Epithelial cell of proximal tubule (primary cell): ENCODE measurements at places on chromosomes 1 and 21.
A peak's percentile ranks its signal among the peaks of the same experiment; 100 is the strongest.

DNA sequence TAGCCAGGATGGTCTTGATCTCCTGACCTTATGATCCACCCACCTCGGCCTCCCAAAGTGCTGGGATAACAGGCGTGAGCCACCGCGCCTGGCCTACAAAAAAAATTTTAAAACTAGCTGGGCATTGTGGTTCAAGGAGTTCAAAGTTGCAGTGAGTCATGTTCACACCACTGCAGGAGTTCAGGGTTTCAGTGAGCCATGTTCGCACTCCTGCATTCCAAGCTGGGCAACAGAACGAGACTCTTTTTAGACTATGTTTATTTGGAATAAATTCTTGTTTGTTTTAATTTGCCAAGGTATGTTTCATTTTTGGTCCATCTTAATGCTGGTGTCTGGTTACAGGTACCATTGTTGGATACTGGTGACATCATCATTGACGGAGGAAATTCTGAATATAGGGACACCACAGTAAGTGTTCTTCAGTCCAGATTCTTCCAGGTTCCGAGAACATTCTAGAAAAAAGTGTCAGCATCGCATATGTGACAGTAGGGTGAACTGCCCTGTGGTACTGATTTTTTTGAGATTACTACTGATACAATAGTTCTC, 3.9 kb downstream of the PGD start:
- DNase-seq = no peak

DNA sequence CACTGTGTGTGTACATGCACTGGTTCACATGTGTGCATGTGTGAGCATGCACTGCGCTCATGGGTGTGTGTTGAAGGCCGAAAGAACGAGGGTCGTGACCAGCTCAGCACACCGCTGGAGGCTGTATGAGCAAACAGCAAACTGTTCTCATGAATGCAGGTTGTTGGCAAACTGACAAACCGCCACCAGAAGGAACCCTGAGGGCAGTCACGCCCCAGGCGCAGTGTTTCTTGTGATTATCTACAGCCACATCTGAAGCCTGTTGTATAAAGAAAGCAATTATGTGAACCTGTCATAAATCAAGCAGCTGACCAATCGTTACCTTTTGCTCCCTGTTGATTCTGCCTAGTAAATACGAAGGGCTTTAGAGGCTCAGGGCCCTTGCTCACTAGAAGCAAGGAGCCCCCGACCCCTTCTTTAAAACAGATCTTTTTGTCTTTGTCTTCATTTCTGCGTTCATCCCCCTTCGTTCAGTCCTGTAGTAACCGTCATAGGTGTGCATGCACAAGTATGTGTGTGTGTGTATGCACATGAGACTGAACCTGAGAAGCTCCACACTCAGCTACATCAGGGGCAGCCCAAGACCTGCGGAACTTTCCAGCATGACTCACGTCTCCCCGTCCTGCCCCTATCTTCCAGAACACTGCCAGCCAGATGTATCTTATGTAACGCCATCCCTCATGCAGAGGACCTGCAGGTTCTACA, 16.8 kb upstream of the RIPK4 start:
- DNase-seq = no peak

GRCh38 chr1:153434746-153435455, 18.6 kb downstream of the S100A7A start:
- no peak for DNase-seq

DNA sequence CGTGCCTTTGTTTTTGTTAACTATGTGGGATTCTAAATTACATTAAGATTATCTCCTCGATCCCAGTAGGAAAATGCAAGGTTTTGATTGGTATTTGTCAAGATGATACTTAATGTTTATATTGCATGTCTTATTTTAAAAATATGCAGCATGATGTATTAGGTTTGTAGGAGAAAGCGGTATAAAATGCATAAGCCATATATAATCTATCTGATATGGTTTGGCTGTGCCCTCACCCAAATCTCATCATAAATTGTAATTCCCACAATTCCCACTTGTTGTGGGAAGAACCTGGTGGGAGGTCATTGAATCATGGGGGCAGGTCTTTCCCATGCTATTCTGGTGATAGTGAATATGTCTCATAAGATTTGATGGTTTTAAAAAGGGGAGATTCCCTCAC, 198.1 kb upstream of the NCAM2 start:
- DNase-seq = no peak

GRCh38 chr1:42933060-42933586, 25.5 kb downstream of the SLC2A1 start:
- DNase-seq = no peak

DNA sequence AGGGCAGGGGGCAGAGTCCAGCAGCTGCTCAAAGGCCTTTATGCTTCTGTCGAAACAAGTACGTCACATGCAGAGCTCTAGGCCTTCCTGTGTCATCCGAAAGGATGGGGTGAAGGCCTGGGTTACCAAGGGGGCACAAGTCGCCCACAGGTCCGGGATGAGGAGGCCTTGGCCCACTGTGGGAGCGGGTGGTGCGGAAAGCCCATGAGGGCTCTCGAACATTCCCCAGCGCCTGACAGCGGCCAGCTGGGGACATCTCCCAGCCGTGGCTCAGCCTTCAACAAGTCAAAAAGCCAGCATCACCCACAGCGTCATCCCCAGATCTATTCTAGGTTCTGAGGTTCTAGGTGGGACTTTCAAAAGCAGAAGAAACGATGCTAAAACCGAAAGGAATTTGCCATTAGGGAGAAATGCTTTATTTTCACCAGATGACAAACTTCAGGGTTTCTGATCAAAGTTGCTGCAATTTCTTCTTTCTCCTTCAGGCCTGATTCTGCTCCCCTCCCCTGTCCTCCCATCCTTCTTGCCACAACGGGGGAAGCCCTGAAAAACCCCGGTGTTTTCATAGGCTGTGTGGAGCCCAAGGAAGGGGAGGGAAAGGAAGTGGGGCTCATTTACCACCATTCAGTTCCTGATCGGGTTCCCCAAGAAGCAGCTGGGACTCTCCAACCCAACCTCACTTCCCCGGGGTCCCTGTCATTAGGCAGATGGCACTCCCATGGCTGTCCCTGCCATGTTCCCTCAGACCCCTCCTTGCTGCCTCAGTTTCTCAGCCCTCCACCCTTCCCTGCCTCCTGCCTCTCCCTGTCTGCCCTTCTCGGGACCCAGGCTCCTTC, 17.6 kb downstream of the GPR137B start:
- DNase-seq = no peak

DNA sequence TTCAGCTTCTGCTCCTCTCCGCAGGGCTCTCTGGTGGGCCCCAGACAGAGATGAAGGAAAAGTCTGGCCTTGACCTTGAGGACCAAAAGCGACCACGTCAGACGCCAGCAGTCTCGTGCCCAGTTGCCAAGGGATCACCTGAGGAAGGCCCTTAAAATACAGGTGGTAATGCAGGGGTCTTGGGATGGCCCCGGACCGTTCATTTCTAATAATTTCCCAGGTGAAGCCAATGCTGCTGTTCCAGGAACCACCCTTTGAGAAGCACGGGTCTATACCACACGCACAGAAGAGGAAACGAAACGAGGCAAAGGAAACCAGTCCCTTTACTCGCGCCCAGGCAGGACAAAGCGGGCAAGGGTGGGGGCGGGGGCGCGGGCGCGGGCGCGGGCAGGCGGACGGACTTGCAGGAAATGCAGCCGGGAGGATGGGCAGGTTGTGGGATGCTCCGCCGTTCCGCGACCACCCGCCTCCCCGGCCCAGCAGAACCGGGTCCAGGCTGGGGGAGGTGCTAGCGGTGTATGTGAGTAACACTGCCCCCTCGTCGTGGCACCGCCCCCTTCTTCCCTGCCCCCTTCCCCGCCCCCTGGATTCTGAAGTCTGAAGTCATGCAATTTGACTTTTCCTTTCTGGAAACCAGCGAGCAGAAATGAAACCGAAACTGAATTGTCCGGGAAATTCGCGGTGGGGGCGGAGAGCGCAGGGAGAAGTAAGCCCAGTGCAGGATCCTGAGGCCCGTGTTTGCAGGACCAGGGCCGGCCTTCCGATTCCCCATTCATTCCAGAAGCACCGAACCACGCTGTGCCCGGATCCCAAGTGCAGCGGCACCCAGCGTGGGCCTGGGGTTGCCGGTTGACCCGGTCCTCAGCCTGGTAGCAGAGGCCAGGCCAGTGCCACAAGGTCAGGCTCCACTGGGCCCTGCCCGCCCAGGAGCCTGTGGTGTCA, 5.8 kb upstream of the MX1 start:
- no peak for DNase-seq

- DNase-seq = no peak
These were observed 45.5 kb downstream of the TOR3A start for GRCh38 chr1:179127163-179127895.

- DNase-seq = peak; percentile 26
These were observed 252.9 kb upstream of the NR5A2 start for GRCh38 chr1:199774433-199775089.

- no peak for DNase-seq
These were observed 131.5 kb downstream of the KCNJ6 start for GRCh38 chr21:37784591-37785318.

DNA sequence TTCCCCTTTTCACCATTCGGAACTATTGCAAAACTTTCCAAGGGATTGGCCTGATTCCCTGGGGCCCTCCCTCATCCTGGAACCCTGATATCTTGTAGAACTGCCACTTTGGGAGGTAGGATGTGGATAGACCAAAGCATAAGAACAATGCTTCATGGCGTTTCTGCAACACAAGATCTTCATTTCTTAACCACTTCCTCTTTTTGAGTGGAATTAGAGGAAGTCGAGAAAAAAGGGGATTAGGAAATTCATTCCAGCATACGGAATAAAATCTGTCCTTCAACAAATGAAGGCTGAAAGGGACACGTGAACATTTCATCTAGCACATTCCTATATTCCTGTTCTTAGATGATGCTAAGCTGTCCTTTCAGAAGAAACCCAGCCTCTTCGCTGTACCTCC, 149.3 kb downstream of the HUNK start:
- DNase-seq = no peak

DNA sequence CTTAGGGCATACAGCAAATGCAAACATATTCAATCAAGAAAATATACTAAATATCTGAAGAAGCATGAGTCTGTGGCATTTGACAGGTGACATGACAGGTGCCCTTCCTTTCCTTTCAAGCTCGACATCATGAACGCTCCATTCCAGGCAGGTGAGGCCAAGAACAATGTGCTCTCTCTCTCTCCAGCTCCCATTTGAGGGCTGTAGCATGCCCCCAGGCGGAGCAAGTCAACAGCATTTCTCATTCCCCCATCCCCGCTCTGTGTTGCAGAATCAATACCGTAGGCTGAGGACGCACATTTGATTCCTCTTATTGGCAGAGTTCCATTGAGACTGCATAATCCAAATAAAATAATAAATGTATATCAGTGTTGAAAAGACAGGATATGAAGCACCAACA, 24.6 kb upstream of the PLPPR4 start:
- DNase-seq = no peak

GRCh38 chr1:113784104-113784779, 25.0 kb upstream of the PHTF1 start:
- no peak for DNase-seq

- DNase-seq = no peak
These were observed 15.6 kb downstream of the CFAP410 start for GRCh38 chr21:44323591-44323990.

DNA sequence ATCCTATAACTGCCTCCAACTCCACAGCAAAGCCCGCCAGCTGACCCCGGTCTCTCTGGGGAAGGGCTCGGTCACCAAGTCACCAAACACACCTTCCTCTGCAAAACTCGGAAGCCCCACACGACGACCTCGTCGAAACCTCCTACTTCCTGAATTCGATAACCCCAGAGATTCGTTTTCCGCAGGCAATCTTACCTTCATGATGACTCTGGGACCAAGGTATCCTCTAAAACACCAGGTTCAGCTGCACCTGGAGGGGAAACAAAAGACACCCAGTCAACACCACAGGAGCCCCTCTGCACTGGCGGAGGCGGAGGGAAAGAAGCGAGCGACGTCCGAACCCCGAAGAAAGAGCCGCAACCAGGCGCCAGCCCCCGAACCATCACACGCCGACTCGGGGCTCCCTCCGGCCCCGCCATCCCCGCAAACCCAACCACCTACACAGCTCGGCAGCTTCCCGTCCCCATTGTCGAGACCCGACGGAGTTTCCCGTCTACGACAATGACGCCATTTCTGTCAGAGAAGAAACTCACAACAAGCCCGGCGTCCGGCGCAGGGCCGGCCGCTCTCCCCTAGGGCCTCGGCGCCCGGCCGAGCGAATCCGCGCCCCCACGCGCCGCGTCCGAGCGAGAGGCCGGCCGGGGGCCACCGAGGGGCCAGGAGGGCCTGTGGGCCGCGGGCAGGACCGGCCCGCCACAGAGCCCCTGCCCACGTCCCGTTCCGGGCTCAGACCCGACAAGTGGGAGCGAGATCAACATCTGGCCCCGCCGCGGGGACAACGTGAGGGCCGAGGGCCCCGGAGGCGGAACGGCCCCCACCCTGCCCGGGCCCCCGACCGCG, 1.0 kb downstream of the ARID4B start:
- no peak for DNase-seq

DNA sequence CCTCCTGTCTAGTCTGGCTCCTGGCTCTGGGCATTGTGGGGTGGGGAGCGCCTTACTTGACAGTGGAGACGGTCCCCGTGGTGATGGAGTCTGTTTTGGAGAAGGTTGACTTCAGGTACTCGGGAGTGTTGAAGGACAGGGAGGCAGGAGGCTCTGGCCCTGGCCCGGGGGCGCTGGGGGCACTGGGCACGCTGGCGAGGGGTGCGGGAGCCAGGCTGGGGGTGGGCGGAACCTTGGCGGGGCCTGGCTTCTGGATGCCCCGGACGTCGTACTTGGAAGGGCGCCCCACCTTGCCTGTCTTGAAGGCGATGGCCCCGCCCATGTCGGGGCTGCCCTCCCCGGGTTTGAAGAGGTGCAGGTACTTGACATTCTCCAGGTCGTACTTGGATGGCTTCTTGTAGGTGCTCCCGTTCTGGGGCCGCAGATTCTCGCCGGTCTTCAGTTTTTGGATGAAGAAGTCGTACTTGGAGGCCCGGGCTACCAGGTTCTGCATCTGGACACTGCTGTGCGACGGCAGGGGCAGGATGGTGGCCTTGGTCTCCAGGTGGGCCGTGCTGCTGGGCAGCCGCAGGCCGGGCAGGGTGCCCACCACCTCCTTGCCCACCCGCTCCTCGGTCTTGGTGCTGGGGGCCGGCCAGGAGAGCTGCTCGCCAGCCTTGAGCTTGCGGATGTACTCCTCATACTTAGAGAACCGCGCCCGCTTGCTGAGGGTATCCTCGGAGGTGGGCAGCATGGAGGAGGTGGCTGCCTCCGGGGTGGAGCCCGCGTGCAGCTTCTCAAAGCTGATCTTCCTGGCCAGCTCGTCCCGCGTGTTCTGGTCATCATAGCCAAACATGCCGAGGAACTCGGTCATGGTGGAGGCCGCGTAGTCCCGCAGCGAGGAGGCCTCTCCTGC, 136.6 kb downstream of the CASZ1 start:
- DNase-seq = no peak

GRCh38 chr1:164587617-164588501, 28.9 kb downstream of the PBX1 start:
- DNase-seq = no peak
